ENCODE measurements at places on chromosomes 6 and 20.

DNA sequence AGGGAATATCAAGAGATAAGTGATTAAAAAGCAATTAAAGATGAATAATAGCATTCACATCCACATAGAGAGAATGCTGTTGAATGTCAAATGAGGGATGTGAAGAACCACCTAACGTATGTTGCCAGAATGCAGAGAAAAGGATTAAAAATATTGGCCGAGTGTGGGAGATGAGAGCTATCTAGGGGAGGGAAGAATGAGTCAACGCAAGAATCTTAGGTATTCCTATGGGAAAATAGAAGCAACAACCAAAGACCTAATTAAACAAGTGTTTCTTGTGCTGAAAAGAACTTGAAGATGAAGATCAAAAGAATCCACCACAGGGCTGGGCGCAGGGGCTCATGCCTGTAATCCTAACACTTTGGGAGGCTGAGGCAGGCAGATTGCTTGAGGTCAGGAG lies 12.2 kb upstream of the RSPH3 start:
- DNase-seq, result peak; percentile 72

- DNase-seq, result no peak
Measured at GRCh38 chr6:79469376-79470246, 67.6 kb downstream of the LCA5 start.

DNA sequence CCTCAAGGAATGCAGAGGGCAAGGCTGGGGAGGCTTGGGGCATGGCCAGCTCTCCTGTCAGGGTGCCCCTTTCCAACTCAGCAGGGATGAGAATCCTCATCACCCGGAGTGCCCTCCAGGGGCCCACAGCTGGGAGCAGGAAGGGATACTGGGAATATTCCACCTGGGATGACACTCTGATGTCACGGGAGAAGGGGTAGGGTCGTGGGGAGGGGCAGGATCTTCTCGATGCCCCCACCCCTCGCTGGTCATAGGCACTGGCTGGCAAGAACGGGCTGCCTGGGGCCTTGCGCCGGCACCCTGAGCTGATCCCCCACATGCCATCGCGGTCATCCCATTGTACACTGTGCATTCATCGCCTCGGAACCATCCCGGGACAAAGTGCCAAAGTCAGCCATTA lies 10.6 kb upstream of the NXT1 start:
- DNase-seq, result no peak

- no peak for DNase-seq
Measured at GRCh38 chr20:44030394-44030793, 115.7 kb downstream of the TOX2 start.

- DNase-seq, result no peak
Measured at GRCh38 chr6:17965397-17965796, 22.0 kb downstream of the KIF13A start.

All from astrocyte of the hippocampus (primary cell).